ENCODE measurements at places on chromosomes 4 and X.

DNA sequence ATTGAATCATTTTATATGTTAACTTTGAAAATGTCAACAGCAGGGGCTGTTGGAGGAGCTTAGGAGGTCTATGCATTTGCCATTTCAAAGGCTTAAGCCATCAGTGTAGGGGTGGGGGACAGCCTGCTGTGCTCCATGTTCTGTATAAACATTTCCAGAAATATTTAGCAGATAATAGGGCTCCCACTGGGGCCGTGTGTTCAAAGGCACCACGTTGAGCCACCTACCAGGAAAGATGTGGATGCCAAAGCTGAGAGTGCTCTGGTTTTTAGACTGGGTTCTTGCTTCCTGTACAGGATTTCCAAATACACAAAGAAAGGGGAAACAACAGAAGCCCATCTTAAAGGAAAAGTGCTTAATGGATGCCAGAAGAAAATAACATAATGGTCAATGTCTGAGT is 219.5 kb downstream of the CENPC start:
- no peak overlapping the region for H3K4me3 ChIP-seq
- H3K4me1 ChIP-seq, result no peaks in the 10 kb centered on the region
- H3K36me3 ChIP-seq, result no peaks in the 10 kb centered on the region
- DNase-seq, result no peak

- H3K27me3 ChIP-seq, result no peaks in the 10 kb centered on the region
- H3K4me1 ChIP-seq, result no peaks in the 10 kb centered on the region
- no peak overlapping the region for H3K4me3 ChIP-seq
- H3K36me3 ChIP-seq, result no peaks in the 10 kb centered on the region
- no peak for DNase-seq
These were observed 52.7 kb downstream of the DCLK2 start for GRCh38 chr4:150130933-150131332.

DNA sequence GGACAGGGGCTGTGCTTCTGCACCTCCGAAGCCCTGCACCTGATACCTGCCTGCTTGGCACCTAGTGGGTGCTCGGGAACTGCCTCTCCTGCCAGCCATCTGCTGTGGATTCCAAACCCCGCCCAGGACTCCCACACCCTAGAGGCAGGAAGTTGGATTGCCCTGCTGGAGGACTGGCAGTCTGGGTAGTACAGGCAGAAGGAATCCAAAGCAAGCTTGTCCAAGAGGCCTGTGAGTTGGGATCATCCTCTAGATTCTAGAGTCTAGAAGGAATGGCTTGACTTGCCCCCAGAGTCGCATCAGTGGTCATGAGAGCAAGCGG is 64.6 kb upstream of the MTM1 start:
- no peak overlapping the region for H3K4me3 ChIP-seq
- H3K27ac ChIP-seq, result no peak overlapping the region
- H3K36me3 ChIP-seq, result no peaks in the 10 kb centered on the region
- H3K4me1 ChIP-seq, result peaks cover 8% of the 10 kb centered on the region
- no peak for DNase-seq

DNA sequence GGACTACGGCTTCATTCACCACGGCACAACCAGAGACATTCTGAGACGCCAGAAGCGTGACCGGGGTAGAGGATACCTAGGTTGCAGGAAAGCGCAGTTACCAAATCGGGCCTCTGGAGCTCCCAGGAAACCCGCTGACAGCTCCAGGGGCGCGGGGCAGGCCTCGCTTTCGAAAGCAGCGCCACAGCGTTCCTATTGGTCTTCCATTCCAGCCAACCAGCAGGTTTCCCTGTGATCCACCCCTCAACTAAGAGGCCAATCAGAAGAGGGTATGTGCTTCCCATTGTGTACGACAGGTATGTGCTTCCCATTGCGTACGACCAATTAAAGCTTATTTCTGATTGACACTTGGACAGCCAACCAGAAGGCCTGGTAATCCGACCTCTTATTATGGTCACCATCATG is 14.9 kb downstream of the SNX12 start:
- no peak overlapping the region for H3K27ac ChIP-seq
- H3K36me3 ChIP-seq, result peaks cover 6% of the 10 kb centered on the region
- peaks cover 2% of the 10 kb centered on the region for H3K4me1 ChIP-seq
- H3K4me3 ChIP-seq, result no peak overlapping the region

- H3K27ac ChIP-seq, result no peak overlapping the region
- no peak overlapping the region for H3K4me3 ChIP-seq
- no peaks in the 10 kb centered on the region for H3K4me1 ChIP-seq
- DNase-seq, result peak; percentile 46
These were observed 101.9 kb downstream of the MAML3 start for GRCh38 chr4:140052050-140052449.

GRCh38 chrX:105695451-105695850 is 126.9 kb upstream of the NRK start:
- H3K27ac ChIP-seq, result no peak overlapping the region
- DNase-seq, result peak; percentile 44
- no peak overlapping the region for H3K4me3 ChIP-seq
- no peaks in the 10 kb centered on the region for H3K27me3 ChIP-seq

- DNase-seq, result peak; percentile 34
- no peak overlapping the region for H3K27ac ChIP-seq
- no peaks in the 10 kb centered on the region for H3K27me3 ChIP-seq
- no peak overlapping the region for H3K4me3 ChIP-seq
These were observed 986.0 kb downstream of the CCSER1 start for GRCh38 chr4:91113130-91113706.

DNA sequence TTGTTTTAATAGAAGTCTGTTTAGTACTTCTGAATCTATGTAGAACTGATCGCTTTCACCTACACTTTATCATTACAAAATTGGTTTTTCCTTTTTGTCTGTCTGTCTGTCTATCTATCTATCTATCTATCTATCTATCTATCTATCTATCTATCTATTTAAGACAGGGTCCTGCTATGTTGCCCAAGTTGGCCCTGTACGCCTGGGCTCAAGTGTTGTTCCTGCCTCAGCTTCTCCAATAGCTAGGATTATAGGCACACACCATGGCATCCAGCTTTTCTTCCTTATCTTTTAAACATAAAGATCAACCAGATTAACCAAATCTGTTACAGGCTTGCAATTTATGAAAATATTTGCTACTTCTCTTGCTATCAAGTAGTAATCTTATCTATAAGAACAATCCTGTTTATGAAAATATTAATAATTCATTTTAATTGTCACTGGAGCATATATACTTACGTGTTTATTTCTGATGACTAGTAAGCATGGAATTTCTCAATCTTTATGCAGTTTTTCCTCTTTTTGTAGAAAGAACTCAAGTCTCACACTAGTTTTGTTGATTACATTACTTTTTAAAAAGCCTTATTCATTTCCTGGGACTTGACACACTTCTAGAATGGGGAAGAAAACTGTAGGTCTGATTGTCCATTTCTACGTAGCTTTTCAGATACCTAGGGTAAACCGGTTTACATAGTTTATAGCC is 24.5 kb downstream of the KIAA0232 start:
- H3K27me3 ChIP-seq, result no peaks in the 10 kb centered on the region
- peaks cover 3% of the 10 kb centered on the region for H3K4me1 ChIP-seq
- H3K27ac ChIP-seq, result peak overlapping the region; percentile 32
- peaks cover 1% of the 10 kb centered on the region for H3K36me3 ChIP-seq
- H3K4me3 ChIP-seq, result no peak overlapping the region
- DNase-seq, result peak; percentile 53

DNA sequence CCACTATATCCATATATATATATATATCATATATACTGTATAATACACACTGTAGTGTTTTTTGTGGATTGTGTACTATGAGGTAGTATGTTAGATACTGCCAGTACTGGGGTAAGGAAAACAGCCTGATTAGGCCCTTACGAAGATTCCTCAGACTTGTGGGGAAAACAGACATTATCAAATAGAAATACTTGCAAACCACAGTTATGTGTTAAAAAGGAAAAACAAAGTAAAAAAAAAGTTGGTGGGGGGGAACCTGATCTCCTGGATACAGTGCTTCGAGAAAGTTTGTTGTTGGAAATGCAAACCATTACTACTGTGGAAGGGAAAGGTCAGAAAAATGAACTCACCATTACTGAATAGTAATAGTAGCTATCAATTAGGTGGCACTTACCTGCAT is 53.0 kb downstream of the PKD2 start:
- no peaks in the 10 kb centered on the region for H3K27me3 ChIP-seq
- no peaks in the 10 kb centered on the region for H3K4me1 ChIP-seq
- no peak overlapping the region for H3K27ac ChIP-seq
- no peak for DNase-seq

DNA sequence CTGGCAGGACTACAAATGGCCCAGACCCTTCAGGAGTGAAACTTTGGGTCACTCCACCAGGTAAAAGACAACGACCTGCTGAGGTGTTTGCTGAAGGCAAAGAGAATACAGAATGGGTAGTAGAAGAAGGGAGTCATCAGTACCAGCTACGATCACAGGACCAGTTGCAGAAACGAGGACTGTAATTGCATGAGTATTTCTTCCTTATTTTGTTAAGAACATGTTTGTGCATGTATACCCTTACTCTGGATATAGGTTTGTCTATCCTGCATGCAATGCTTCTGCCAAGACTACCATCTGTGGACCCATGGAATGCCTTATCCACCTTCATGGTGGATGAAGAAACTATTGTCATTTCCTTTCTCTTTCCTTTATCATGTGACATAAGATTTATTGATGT is 48.1 kb upstream of the BCLAF3 start:
- H3K27ac ChIP-seq, result no peak overlapping the region
- no peak for DNase-seq
- no peaks in the 10 kb centered on the region for H3K36me3 ChIP-seq
- no peak overlapping the region for H3K4me3 ChIP-seq
- no peaks in the 10 kb centered on the region for H3K4me1 ChIP-seq

DNA sequence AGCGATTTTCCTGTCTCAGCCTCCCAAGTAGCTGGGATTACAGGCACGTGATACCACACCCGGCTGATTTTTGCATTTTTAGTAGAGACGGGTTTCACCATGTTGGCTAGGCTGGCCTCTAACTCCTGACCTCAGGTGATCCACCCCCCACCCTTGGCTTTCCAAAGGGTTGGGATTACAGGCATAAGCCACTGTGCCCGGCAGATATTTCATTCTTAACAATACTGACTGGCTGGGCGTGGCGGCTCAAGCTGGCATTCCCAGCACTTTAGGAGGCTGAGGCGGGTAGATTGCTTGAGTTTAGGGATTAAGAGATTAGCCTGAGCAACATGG is 1.3 kb downstream of the PQBP1 start:
- H3K4me3 ChIP-seq, result no peak overlapping the region
- H3K4me1 ChIP-seq, result peaks cover 11% of the 10 kb centered on the region
- H3K27ac ChIP-seq, result no peak overlapping the region
- no peaks in the 10 kb centered on the region for H3K27me3 ChIP-seq
- no peak for DNase-seq
- peaks cover 37% of the 10 kb centered on the region for H3K36me3 ChIP-seq

DNA sequence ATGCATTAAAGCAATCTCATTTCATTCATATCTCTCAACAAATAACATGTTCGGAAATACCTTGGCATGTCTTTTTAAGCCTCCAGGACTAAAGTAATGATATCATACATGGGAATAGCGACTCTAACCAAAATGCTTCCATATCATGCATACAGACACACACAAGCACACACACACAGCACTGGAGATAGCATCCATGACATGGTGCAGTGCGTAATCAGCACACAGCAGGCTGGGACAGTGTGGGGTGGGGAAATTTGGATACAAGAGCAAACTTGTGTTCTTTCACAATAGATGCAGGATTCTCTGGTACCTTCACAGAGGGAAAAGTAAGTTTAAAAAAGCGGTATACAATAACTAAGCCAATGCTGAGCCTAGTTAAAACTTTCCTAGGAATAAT is 132.3 kb upstream of the HPGD start:
- no peak overlapping the region for H3K4me3 ChIP-seq
- no peaks in the 10 kb centered on the region for H3K4me1 ChIP-seq
- no peaks in the 10 kb centered on the region for H3K27me3 ChIP-seq
- H3K27ac ChIP-seq, result no peak overlapping the region
- H3K36me3 ChIP-seq, result no peaks in the 10 kb centered on the region
- no peak for DNase-seq

DNA sequence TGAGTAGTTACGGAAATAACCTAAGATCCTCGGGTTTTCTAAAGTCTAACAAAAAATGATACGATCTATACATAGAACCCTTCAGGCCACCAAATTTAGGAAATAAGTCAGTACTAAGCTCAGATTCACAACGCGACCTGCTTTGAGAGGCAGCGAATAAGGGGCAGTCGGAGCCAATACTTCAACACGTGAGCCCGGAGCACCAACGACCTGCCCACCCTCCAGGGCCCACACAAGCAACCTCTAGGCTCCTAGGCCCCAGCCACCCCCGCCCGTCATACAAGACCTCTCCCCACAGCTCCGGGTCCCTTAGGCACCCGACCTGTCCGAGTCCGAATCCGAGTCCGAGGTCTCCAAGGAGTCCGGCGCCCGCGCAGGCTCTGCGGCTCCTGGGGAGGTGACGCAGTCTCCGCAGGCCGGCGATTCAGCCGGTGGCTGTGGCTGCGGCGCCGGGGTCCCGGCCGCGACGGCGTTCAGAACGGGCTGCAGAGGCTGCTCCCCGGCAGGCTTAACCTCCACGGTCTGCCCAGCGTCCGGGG is 580 bp downstream of the NAF1 start:
- peaks cover 4% of the 10 kb centered on the region for H3K4me1 ChIP-seq
- no peaks in the 10 kb centered on the region for H3K27me3 ChIP-seq
- peak overlapping the region; percentile 75 for H3K27ac ChIP-seq

GRCh38 chrX:65528705-65529340 is 5.8 kb downstream of the LAS1L start:
- H3K27me3 ChIP-seq, result peaks cover 13% of the 10 kb centered on the region
- H3K4me1 ChIP-seq, result peaks cover 9% of the 10 kb centered on the region
- DNase-seq, result peak; percentile 33
- peaks cover 44% of the 10 kb centered on the region for H3K36me3 ChIP-seq
- no peak overlapping the region for H3K4me3 ChIP-seq

DNA sequence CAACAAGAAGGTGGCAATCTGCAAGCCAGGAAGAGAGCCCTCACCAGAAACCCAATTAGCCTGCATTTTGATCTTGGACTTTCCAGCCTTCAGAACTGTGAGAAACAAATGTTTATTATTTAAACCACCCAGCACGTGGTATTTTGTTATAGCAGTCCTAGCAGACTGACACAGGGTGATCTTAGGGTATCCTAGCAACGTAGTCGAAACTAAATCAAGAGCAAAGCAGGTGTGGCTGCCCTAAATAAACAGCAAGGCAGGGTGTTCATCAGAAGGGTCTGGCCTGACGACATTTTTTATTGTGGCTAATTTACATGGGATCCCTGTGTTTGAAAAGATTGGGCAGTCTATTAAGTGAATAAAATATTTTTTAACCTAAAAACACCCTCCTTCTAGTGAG is 198.8 kb downstream of the VEGFC start:
- H3K4me3 ChIP-seq, result no peak overlapping the region
- no peak for DNase-seq
- no peak overlapping the region for H3K27ac ChIP-seq

DNA sequence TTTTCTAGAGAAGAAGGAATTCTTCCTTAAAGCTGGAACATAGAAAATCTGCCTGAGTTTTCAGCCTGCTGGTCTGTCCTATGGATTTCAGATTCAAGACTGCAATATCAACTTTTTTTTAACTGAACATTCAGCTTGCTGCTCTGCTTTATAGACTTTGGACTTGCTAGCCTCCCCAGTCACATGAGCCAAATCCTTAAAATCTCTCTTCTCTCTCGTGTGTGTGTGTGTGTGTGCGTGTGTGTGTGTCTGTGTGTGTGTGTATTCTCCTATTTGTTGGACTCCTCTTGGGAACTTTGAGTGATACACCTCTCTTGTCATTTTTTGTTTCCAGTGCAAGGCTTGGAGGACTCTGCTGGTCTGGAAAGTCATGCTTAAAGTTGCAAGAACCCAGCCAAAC is 6.8 kb upstream of the TBC1D19 start:
- peaks cover 6% of the 10 kb centered on the region for H3K4me1 ChIP-seq
- DNase-seq, result no peak
- H3K4me3 ChIP-seq, result no peak overlapping the region
- no peaks in the 10 kb centered on the region for H3K36me3 ChIP-seq
- no peak overlapping the region for H3K27ac ChIP-seq

- no peak for DNase-seq
- H3K4me3 ChIP-seq, result no peak overlapping the region
- no peak overlapping the region for H3K27ac ChIP-seq
- peaks cover 61% of the 10 kb centered on the region for H3K27me3 ChIP-seq
These were observed 164.4 kb downstream of the PJA1 start for GRCh38 chrX:69000877-69001276.
